ENCODE measurements at places on chromosomes 12 and 14.

- DNase-seq = no peak
These were observed 6.7 kb downstream of the HOXC5 start for GRCh38 chr12:54039417-54040147.

GRCh38 chr12:22355011-22355580, 20.6 kb upstream of the ST8SIA1 start:
- no peak for DNase-seq

DNA sequence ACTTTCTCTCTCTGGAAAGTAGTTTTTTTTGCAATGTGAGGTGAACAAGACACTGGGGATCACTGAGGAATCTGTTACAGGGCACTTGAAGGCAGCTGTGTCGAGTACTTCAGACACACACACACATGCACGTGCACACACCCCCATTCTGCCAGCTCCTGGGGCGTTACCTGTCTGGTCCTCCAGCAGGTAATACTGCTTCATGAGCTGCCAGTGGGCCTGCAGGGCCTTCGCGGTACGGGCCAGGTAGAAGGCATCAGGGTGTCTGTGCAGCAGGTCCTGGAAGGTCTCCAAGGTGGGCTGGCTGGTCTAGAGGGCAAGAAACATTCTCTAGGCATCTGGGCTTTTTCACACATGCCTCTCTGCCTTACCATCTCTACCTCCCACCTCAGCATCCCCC, 5.1 kb downstream of the MCRS1 start:
- DNase-seq = no peak

- DNase-seq = no peak
These were observed 406.3 kb upstream of the FAR2 start for GRCh38 chr12:28742791-28743190.

DNA sequence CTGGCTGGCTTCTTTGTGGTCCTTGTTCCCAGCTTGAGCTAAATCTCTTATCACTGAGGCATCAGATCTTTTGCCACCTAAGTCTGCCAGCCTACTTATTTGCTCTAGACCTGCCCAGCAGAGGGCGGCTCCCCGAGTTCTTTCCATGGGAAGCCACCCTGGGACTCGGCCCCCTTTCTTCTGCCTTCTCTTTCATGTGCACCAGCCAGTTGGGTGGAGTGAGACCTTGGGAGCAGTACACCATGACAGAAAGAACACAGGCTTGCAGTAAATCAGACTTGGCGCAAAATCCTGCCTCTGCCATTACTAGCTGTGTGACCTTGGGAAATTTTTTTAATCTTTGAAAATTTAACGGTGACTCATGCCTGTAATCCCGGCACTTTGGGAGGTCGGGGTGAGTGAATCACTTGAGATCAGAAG, 7.4 kb downstream of the SMAGP start:
- no peak for DNase-seq

GRCh38 chr14:54211551-54212308, 185.1 kb upstream of the CDKN3 start:
- no peak for DNase-seq

GRCh38 chr12:117876436-117876816, 92.4 kb downstream of the KSR2 start:
- DNase-seq = no peak

GRCh38 chr14:47539031-47539461, 136.4 kb downstream of the MDGA2 start:
- no peak for DNase-seq

DNA sequence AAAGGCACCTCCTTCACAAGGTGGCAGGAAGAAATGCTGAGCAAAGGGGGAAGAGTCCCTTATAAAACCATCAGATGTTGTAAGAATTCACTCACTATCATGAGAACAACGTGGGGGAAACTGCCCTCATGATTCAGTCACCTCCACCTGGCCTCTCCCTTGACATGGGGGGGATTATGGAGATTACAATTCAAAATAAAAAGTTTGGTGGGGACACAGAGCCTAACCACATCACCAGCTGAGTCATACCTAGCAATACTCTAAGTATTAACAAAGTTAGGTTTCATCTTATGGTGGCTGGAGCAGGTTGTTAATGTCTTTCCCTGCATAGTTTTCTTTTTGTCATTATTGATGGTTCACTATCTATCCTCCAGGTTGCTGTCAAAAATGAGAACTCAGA, 113.2 kb upstream of the PPFIA2 start:
- no peak for DNase-seq

DNA sequence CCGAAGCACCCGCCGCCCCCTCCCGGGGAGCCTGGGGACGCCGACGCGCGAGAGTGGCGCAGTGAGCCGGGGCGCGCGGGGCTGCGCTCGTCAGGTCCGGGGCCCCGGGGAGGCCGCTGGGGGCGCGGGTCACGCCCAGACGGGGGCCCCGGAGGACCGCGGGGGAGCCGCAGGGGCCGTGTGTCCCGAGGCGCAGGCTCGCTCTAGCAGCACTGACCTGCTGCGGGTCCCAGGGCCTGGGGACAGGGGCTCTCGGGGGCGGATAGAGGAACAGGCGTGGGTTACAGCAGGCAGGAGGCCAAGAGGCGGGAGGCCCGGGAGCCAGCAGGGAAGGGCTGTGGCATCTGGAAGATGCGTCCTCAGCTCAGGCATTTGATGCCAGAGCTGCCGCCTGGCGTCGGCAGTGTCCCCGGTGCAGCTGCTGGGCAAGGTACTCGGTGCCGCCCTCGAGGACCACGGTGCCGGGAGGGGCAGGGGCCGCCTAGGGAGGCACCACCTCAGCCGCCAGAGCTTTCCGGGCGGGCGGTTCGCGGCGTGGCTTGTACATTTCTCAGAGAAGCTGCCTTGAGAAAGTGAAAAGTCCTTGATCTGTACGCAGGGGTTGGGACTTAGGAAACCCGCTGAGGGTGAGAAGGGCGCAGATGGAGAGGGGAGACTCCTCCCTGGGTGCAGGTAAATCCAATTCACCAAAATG, 1.2 kb downstream of the WNT5B start:
- peak; percentile 11 for DNase-seq

DNA sequence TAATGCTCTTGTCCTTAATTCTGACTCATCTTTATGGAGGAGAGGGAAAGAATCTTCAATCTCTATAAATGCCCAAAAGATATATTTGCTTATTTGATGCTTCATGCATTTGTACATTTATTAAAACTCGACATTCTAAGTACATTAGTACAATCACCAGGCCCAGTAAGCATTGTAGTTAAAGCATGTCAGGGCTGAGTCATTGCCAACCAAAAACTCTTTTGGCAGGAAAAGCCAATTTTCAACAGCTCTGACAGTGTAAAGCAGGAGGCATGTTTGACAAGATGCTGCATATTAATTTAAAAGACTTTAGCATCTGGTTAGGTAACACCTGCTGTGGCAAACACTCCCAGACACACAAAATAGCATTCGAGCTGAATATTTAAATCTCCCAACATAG, 290.9 kb downstream of the PPFIA2 start:
- no peak for DNase-seq

GRCh38 chr12:25524366-25524765, 28.7 kb downstream of the LMNTD1 start:
- no peak for DNase-seq

DNA sequence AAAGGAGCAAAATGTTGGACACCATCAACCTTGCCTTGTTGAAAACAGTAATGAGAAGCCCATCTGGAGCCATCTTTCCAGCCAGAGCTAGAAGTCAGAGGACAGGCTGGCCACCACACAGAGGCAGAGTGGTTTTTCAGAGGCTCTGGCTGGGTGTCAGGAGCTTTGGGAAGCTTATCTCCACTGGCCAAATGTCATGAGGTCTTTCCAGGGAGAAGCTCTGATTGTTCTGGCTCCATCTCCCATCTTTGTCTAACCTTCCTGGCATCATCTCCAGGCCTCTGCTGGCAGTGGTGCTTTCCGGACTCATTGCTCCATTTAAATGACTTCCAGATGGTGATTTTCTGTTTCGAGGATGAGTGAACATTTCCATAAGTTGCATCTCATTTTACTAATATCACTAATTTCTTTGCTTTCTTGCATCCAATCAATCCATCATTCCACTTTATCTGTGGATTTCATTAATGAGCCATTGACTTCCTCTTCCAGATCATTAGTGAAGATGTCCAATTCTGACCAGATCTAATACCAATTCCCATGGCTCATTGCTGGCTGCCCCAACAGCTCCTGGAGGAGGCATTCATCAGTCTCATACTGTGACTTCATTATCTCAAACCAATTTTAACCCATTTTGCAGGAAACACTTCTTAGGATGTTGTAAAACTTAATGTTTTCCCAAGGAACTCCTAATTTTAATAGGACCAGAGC, 35.3 kb upstream of the TMTC1 start:
- no peak for DNase-seq

DNA sequence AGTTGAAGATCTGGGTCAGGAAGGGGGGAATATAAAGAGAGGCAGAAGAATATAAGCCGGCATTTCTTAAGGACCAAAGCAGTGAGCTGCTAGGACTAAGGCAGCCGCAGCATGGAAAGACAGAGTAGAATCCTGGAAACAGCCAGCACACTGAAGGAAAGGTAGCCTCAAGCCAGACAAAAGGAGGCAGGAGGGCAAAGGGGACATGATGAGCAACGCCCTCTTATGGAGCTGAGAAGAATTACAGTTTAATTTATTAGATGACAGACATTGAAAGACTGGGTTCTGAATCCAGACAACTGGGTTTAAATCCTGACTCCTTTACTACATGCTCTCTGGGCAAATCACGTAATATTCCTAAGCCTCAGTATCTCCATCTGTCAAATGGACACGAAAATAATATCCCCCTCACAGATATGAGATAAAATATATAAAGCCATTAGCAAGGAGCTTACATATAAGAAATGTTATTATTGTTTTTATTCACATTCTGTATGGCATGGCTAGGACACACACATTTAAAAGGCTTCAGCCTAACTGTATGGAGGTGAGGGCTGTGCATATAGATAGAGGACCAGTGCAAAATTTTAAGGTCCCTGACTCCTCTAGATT, 8.1 kb upstream of the PCED1B start:
- no peak for DNase-seq

GRCh38 chr12:100860611-100861010, 66.0 kb downstream of the ANO4 start:
- no peak for DNase-seq

DNA sequence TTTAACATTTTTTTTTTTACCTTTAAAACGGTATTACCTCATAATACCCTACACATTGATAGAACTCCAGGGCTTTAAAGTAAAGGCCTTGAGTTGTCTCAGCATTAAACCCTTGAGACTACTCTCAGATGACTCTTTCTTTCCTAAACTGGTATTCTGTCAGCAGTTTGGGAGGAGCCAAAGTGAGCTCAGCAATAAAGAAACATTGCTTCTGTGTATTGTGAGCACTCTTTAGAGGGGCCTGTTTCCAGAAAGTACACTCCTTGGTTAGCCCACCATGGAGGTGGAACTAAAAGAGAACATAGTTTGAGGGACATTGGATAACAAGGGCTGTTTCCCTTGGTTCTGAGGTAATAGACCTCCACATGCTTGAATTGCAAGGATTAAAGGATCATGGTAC, 20.4 kb downstream of the MAP3K12 start:
- no peak for DNase-seq

DNA sequence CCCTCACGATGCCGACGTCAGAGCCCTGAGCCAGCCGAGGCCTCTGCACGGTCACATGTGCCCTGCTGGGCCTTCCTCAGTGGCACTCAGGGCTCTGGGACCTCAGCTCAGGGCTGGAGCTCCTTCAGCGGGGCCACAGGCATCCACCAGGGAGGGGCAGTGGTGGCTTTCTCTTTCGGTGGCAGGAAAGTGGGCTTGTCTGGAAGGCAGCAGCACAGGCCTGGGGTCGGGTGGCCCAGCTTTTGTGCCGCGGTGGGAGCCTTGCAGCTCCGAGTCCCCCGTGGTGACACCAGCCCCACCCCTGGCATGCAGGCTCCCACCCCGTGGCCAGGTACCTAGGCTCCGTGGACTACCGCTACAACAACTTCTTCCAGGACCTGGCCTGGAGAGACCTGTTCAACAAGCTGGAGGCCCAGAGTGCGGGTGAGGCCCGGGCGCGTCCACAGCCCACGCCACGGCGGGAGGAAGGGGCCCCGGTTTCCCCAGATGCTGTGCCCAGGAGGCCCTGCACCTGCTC, 14.2 kb upstream of the TEX22 start:
- DNase-seq = no peak

DNA sequence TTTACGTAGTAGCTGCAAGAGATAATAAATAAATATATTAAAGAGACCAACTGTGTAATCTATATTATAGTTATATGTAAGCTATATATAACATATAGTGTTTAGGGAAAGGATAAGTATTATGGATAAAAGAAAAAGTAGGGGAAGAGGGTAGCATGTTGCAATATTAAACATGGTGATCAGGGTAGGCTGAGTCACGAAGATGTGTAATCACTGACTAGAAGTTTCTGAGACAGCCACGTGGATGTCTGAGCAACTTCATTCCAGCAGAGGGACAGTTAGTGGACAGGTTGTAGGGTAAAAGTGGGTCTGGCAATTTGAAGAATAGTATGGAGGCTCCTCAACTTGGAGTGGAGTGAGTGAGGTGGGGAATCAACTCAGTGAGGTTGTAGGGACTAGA, 109.7 kb downstream of the ANO4 start:
- no peak for DNase-seq

DNA sequence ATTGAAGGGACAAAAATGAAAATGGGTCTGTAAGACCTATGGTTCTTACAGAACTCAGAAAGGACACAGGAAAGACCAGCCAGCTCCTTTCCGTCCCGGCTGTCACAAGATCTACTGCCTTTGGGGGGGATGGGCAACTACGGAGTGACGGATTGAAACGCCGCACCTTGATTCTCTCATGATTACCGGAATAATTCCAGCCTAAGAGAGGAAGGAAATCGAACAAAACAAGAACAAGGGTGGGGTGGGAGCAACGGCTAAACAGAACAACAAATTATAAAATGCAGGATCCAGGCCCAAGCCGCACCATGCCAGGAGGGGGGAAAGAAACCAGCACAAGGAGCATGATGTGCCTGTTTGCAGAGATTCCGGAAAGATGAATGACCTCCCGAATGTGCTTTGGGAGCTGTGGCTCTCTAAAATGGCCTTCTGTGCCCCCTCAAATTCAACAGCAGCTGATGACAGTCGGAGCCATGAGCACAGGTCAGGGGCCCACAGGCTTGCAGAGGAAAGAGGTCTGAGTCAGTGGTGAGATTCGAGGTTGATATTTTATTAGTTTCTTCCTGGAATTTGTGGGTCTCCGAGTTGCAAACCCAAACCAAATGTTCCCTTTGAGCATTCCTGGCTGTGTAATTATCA, 72.1 kb downstream of the SPRING1 start:
- DNase-seq = no peak

DNA sequence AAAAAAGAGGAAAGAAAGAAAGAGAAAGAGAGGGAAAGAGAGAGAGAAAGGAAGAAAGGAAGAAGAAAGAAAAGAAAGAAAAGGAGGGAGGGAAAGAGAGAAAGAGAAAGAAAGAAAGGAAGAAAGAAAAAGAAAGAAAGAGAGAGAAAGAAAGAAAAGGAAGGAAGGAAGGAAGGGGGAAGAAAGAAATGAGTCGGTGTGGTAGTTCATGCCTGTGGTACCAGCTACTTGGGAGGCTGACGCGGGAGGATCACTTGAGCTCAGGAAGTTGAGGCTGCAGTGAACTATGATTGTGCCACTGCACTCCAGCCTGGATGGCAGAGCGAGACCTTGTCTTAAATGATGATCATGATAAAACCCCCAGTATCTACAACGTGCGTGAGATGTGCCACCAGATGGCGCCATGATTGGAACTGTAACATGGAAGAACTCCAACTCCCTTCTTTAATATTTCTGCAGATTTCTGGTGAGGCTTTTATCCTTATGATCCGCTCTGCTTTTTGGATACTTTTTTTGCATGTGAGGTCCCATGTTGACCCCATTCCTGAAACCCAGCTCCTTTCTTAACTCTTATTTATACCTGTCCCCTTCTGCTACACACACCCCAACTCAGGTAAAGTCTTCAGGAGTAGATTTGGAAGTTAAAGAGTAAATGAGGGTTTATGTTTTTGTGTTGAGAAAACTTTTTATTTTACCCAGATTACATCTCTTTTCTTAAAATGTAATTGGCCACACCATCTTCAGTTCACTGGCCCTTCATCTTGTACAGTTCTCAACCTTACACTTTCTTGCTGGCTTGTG, 25.6 kb downstream of the RNASE10 start:
- DNase-seq = peak; percentile 71

Measured in activated gamma-delta T cell treated with Interleukin-2 at 50 U/mL for 16 hours (primary cell).